Glomerular endothelial cell (primary cell): ENCODE measurements at places on chromosomes 7 and 10.

DNA sequence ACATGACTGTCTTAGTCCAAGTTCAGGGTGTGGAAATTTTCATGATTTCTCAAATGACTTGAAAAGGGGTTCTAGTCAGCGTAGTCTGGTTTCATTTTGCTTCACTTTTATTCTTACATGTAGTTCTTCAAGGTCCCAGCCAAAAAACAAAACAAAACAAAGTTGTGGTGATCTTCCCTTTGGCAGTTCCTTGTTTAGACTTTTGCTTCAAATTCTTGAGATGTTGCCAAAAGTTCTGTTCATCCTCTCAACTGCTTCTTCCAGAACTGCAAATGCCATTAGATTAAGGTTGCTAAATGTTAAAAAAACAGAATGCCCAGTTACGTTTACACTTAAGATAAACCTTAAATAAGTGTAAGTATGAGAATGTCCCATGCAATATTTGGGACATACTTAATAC is 370.8 kb upstream of the LRRTM3 start:
- no peak for DNase-seq

GRCh38 chr7:80105701-80106408 is 28.8 kb upstream of the GNAI1 start:
- DNase-seq, result no peak

- no peak for DNase-seq
These were observed 336.8 kb downstream of the WDR11 start for GRCh38 chr10:121188005-121188404.

- no peak for DNase-seq
These were observed 7.2 kb upstream of the ITPRIP start for GRCh38 chr10:104345515-104345914.

DNA sequence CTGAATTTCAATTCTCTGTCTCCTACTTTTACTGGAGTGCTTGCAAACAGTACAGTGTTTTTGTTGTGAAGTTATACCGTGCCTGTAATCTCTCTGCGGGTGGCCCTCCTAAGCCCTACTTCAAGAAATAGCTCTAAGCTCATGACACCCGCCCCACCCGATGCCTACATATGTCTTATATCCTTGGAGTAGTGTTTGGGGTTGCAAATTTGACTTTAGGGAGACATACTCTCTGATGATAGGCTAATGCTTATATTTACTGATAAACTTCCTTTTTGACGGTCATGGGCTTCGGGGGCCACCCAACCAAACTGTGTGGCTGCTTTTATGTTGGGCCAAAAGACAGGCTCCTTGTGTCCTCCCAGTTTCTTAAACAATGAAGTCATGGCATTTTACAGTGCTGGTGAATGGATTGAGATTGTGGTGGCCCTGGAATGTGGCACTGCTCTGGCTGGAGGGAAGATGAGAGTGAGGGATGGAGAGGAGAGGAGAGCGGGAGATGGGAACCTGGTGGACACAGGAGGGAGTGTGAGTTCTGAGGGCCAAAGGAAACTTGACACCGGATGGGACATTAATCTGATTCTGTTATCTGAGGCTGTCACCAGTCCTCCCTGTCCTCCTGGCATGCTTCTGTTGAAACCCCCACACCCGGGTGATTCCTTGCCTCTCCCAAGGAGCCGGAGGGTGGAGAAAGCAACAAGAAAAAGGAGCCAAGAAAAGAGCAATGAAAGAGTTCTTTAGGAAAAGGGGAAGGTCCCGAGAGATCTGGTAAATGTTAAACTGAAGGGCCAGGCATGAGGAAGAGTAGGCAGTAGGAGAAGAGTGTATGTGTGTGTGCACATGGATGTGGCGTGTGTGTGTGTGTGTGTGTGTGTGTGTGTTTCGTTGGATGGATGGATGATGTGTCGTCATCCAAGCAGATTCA is 113.3 kb downstream of the TCF7L2 start:
- DNase-seq, result no peak

GRCh38 chr10:90204956-90205314 is 503.5 kb downstream of the KIF20B start:
- DNase-seq, result no peak

- DNase-seq, result no peak
These were observed 169.2 kb downstream of the SUGCT start for GRCh38 chr7:40303996-40304395.

DNA sequence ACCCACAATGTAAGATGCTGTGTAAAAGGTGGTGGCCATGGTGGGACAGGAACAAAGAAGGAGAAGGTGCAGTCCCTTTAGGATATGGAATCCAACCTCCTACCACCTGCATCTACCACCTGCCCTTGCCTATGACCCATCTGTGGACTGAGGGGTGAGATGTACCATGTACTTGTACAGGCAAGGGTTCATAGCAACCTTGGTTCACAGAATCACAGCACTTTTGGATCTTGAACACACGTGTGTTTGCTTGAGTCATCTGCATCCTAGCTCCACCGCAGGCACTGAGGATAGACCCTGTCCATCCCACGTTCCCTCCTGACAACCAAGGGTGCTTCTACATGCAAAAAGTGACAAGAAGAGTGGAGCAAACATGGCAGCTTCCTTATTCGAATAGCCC is 162.3 kb downstream of the GFRA1 start:
- no peak for DNase-seq

DNA sequence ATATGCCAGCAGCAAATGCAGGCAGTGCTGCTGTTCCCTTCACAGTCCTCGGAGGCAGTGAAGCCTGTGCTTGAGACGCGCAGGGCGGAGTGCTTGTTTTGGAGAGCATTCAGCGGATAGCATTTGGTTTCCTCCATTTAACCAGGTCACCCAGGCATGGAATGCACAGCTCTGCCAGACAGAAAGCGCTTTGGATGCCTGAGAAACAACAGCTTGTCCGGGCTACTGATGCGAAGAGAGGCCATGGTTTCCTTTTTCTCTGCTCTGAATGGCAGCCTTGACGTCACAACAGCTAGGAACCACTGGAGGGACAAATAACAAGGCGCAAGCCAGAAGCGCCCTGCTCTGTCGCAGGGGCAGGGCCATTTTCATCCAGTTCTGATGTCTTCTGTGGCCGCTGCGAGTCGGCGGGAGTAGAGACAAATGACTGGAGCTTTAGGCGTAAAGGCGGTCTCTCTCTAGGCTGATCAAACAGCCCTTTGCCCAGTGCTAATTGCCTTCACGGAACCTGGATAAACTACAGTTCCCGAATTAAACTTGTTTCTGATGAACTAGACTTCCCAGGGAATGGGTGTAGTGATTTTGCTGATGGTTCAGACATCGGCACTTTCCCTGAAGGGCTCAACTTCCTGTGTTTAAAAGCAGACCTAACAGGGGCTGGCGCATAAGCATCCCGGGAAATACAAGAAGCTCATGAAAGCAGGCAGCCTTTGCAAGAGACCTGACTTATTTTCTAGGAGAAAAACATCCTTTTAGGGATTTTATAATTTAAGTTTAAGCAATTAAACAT is 187.6 kb upstream of the KLF14 start:
- no peak for DNase-seq

DNA sequence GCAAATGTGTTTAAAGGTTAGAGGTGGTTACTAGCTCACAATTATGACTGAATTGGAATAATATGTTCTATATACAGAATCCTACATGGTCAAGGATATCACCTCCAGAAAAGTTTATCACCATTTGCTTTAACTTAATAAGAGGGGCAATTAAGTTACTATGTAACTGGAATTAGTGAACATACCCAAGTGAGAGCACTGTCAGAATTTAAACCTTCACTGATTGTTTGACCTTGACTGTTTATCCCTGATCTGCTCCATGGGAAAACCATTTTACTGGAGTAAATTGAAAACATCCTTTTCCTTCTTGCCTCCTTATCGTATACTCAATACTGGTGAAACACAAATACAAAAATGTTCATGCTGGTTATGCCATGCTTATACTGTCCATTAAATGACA is 107.4 kb downstream of the SEMA3D start:
- no peak for DNase-seq

DNA sequence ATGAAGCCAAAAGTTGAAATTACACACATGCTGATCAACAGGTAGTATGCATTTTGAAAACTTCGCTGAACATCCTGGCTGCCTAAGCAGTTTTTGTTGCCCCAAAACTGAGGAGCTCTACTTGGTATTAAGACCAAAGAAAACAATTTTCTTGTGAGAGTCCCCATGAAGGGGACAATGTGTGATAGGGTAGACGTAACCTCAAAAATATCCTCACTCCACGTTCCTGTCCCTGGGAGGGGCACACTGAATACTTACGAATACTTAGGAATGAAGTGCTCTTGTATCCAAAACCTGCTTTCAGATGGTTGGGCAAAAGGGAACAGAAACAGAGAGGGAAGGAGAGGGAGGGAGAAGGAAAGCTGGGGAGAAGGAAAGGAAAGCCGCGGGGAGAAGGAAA is 24.7 kb downstream of the CCDC6 start:
- no peak for DNase-seq

- DNase-seq, result no peak
These were observed 96.4 kb downstream of the BUB3 start for GRCh38 chr10:123250640-123251039.

DNA sequence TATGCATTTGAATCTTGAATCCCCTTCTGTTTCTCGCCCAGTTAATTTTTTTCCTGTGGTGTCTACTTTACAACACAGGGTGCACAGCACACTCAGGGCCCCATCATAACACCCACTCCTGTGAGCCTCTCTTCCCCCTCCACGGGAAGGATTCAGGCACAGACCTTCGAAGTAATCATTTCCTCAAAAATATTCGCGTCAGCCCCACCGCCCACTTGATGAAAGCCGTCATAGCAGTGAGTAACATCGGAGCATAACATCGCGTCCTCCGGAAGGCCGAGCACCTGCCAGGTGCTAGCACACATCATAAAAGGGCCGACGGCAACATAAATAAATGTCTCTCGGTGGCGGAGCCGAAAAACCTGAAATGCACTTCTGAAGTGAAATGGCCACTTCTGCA is 201.7 kb upstream of the ADARB2 start:
- DNase-seq, result no peak

DNA sequence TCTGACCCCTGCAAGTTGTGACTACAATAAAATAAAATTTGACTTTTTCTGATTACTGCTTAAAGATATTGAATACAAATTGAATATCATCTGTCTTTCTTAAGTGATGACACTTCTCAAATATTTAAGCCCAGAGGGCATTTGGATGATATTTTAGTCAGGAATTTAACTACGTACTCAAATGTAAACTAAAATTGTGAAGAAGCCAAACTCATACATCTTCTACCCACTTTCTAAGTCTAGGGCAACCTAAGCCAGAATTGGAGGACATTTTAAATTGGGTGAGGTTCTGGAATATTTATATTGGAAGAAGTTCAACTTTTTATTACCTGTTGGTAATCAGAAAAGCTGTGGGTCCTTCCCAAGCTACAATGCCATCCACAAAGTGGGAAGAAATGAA is 149.1 kb upstream of the WDR11 start:
- DNase-seq, result no peak

- DNase-seq, result no peak
These were observed 500.2 kb upstream of the GALNT17 start for GRCh38 chr7:70631718-70632117.

GRCh38 chr10:123136221-123136805 is 543 bp downstream of the HMX3 start:
- no peak for DNase-seq

DNA sequence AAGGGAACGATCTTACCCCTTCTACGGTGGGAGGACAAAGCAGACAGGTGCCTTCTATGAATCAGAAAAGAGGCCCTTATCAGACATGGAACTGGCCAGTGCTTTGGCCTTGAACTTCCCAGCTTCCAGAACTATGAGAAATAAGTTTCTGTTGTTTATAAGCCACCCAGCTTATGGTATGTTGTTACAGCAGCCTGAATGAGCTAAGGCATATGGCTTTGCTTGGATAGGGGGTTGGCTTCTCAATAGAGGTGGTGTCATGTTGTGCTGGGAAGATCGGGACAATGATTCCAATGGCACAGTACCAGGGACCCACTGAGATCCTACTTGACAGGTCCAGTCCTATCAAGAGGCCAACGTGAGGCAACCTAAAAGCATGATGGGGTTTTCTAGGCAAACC is 183.4 kb upstream of the BMPER start:
- DNase-seq, result no peak

DNA sequence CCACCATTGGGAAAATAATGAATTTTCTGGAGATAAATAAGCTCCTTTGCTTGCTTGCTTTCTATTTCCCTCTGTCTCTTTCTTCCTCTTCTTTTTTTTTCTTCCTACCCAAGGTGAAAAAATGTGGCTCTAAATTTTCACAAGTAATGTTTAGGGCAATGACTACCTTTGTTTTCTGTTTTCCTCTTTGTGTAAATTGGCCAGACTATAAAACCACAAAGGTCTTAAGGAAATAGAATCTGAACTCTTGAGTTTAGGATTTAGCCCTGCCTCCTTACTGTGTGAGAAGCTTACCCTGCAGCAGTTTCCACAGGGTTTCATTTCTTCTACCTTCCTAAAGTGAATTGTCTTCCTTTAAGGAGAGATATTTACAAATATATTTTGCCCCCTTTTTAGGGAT is 330.4 kb downstream of the ARL4A start:
- DNase-seq, result no peak

DNA sequence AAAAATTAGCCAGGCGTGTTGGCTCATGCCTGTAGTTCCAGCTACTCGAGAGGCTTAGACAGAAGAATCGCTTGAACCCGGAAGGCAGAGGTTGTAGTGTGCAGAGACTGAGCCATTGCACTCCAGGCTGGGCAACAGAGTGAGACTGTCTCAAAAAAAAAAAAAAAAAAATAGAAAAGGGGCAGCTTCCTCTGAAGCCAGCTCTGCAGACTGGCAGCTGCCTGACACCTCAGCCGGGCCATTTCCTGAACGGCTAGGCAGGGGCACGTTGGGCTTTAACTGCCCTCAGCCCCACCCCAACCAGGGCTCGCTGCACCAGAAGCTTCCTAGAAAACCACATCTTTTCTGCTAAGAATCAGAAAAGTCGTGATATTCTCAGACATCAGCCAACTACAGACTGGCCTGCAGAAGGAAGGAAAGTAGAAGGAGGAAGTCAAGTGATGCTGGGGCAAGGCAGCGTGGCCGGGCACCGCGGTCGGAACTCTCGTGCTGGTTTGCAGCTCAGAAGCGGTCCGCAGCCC is 38.0 kb downstream of the PRKAG2 start:
- no peak for DNase-seq

GRCh38 chr7:84049071-84049836 is 145.3 kb downstream of the SEMA3A start:
- no peak for DNase-seq

DNA sequence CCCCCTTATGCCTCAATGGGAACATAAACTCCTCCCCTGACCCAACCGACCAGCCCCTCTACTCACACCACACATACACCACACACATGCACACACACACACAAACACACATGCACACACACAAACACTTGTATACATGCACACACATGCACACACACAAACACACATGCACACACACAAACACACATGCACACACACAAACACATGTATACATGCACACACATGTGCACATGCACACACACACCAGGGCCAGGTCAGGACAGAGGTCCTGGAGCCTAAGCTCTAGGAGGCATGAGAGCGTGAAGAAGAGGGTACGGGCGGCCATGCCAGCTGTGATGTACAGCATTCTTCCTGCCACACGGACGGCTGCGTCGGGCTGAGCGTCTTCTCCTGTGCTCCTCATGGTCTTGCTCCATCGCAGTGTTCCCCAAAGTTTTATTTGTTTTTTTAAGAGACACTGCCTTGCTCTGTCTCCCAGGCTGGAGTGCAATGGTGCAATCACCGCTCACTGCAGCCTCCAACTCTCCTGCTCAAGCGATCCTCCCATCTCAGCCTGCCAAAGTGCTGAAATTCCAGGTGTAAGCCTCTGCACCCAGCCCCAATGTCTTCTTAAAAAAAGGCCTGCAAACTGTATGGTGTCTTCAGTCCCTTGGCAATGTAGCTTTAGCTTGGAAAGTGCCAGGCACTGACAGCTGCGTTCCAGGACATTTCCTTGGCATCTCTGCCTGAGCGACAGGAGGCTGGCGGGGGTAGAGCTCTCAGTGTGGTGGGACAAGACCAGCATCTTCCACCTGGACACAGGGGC is 38.8 kb upstream of the INPP5A start:
- no peak for DNase-seq
